Activated CD4-positive, alpha-beta memory T cell treated with anti-CD3 and anti-CD28 coated beads for 36 hours (primary cell): ENCODE measurements at places on chromosomes 3 and 15.

DNA sequence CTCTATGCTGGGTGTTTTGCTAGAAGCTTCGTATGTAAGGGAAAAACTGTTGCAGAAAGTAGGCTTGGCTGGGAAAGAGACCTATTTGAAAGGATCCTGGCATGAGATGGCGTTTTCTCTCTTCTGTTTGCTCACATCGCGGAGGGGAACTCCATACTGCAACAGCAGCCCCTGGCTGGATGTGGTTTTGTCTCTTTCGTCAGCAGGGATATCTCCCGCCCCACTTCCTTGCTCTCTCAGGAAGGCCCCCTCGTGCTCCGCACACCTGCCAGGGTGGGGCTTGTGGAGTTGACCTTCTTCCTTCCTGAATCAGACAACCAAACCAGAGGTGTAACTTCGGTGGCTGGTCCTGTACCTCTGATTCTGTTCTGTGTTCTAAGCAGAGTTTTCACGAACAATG lies 26.4 kb upstream of the MYZAP start:
- DNase-seq = peak; percentile 61

DNA sequence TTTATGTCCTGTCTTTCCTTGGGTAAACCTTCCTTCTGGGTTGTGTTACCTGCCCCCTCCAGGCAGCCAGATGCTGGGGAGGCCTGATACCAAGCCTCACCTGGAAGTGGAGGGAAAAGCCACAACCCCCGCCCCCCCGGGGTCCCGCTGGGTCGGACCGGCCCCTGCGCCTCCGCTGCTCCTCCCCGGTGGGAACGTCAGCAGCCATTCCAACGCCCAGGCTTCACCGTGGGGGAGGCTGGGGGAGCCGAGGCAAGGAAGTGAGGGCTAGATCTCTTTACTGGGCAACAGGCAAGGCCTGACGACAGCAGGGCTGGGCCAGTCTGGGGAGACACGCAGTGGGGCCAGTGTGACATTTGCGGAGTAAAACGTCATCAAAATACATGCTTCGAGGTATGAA lies 53.0 kb upstream of the SNRPA1 start:
- no peak for DNase-seq

- no peak for DNase-seq
Measured at GRCh38 chr15:89648106-89649012, 6.9 kb downstream of the KIF7 start.

GRCh38 chr3:157132936-157133335 lies 27.0 kb downstream of the CCNL1 start:
- DNase-seq = no peak

GRCh38 chr3:146387566-146387965 lies 81.8 kb downstream of the PLSCR2 start:
- DNase-seq = no peak

DNA sequence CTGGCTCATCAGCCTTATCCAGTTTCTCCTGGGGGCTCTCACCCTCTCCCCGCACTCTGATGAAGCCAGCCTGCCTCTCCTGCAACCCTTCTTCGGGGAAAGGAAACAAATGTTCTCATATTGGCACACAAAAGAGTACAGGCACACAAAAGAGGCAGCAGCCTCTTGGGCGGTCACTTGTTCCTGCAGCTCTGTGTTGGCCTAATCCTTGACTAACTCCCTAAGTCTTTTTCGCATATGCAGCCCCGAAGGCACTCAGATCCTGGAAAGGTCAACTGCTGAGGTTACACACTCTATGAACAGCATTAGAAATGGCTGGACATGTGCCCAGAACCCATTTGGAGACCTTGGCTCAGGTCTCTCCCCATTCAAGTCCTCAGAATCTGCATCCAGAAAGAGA lies 7.4 kb upstream of the CAMP start:
- no peak for DNase-seq

GRCh38 chr3:82311901-82312300 lies 550.5 kb upstream of the GBE1 start:
- DNase-seq = no peak

- DNase-seq = no peak
Measured at GRCh38 chr3:65593780-65594752, 444.7 kb downstream of the MAGI1 start.

DNA sequence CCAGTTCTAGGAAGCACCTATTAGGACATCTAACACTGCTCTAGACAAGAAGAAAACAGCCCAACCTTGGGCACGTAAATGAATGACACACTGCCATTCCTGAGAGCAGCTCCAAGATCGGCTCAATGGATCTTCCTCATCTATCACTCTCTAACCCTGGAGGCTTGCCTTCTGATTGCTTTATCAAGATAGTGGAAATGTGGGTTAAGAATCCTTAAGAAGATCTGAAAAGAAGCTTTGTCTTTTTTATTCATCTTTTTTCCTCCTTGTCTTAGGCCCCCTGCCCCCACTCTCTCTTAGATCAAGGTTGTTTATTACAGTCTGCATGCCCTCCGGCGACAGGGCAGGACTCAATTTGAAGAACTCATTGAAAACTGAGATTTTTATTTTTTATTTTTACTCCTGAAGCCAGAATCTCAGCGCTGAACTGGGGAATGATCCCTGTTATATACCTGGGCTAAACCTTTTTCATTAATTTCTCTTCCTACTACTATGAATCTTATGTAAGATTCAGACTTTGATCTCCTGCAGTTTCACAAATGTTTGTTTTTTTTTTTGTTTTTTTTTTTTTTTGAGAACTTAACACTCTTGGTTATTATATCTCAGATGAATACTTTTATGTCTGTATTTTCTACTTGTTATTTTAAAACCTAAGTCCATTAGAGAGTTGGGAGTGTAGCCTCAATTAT lies 219.5 kb downstream of the SV2B start:
- DNase-seq = no peak

DNA sequence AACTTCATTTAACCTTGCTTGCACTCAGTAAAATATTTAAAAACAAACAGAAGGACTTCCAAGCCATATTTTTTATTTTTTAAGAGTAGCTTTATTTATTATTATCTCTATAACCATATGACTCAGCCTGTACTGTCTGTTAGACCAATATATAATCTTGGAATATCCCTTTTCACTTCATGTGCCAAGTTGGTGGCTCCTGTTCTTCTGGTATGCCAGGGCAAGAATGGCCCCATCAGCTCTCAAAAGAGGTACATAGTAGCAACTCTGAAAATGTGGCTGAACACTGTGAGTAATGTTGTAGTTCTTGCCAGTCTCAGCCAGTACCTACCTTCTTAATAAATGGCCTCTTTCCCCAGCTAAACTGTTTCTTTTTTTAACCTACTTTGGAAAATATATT lies 257.0 kb upstream of the UBE2E1 start:
- DNase-seq = no peak

- DNase-seq = no peak
Measured at GRCh38 chr3:62558549-62559112, 185.3 kb upstream of the FEZF2 start.

DNA sequence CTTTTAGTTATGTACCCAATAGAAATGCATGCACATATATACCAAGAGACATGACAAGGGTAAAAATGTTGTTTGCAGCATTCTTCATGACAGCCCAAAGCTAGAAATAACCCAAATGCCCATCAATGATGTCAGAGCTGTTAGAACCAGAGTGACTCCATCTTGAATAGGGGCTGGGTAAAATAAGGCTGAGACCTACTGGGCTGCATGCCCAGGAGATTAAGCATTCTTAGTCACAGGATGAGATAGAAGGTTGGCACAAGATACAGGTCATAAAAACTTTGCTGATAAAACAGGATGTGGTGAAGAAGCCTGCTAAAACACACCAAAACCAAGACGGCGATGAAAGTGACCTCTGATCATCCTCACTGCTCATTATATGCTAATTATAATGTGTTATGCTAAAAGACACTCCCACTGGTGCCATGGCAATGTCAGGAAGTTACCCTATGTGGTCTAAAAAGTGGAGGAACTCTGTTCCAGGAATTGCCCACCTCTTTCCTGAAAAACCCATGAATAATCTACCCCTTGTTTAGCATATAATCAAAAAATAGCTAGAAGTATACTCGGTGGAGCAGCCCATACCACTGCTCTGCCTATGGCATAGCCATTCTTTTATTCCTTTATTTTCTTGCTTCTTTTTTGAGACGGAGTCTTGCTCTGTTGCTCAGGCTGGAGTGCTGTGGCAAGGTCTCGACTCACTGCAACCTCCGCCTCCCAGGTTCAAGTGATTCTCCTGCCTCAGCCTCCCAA lies 32.9 kb downstream of the ZBTB11 start:
- peak; percentile 69 for DNase-seq
